ENCODE measurements at places on chromosomes 4 and X. TPM values are rescaled to one million over a fixed set of nuclear protein-coding genes. Genes with fewer than 3 reads are reported as not detected.

Gene GRIA3
- total RNA-seq = not detected

Gene RAB41
- not detected for total RNA-seq

GRCh38 chr4:4521731-4522130 lies 20.1 kb downstream of the STX18 start:
- no peaks in the 10 kb centered on the region for H3K4me1 ChIP-seq
- no peaks in the 10 kb centered on the region for H3K36me3 ChIP-seq
- no peak for DNase-seq
- H3K27ac ChIP-seq = no peak overlapping the region
- H3K27me3 ChIP-seq = no peaks in the 10 kb centered on the region

- no peak for DNase-seq
- H3K4me1 ChIP-seq = peaks cover 28% of the 10 kb centered on the region
- H3K4me3 ChIP-seq = no peak overlapping the region
- H3K36me3 ChIP-seq = no peaks in the 10 kb centered on the region
Measured at GRCh38 chr4:99504804-99505502, 5.9 kb upstream of the C4orf17 start.

GRCh38 chr4:186952709-186953108 lies 229.1 kb upstream of the FAT1 start:
- H3K4me1 ChIP-seq = no peaks in the 10 kb centered on the region
- no peak overlapping the region for H3K4me3 ChIP-seq
- H3K27ac ChIP-seq = no peak overlapping the region
- DNase-seq = no peak

DNA sequence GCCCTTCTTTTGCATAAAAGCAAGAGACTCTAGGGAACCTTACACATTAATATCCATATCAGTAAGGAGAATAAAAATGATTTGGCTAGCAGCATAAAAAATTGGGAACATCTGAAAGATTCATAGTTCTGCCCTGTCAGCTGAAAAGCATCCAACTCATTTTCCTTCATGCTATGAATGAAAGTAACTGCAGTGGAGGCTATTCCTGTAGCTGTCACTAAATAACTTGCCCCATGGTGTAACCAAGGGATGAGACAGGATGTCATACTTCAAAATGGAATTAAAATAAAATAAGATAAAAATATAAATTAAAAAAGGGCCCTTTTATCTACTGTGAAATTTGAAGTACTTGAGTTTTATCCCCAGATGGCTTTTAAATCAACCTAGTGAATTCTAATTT lies 878.8 kb downstream of the C4orf33 start:
- no peaks in the 10 kb centered on the region for H3K4me1 ChIP-seq
- no peak overlapping the region for H3K4me3 ChIP-seq
- DNase-seq = no peak
